Activated CD4-positive, CD25-positive, alpha-beta regulatory T cell (primary cell): ENCODE measurements at places on chromosomes 7 and 10.
A peak's percentile ranks its signal among the peaks of the same experiment; 100 is the strongest.

DNA sequence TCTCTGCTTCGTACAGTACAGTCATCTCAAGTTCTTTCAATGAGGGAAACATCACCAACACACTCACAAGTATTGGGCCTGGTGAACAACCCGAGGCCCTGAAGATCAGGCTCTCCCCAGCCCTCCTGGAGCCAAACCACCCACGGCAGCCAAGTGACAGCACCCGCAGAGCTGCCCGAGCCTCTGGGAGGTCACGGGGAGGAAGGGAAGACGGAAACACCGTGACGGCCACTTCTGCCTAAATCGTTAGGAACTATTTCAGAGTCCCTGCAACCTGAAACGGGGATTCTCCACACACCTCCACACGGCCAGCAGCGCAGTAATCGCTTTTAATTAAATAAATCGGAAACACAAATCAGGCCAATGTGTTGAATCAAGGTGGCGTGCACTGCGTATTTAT is 222.6 kb downstream of the MAD1L1 start:
- no peak for DNase-seq

- no peak for DNase-seq
These were observed 455.6 kb upstream of the COBL start for GRCh38 chr7:51772190-51772589.

DNA sequence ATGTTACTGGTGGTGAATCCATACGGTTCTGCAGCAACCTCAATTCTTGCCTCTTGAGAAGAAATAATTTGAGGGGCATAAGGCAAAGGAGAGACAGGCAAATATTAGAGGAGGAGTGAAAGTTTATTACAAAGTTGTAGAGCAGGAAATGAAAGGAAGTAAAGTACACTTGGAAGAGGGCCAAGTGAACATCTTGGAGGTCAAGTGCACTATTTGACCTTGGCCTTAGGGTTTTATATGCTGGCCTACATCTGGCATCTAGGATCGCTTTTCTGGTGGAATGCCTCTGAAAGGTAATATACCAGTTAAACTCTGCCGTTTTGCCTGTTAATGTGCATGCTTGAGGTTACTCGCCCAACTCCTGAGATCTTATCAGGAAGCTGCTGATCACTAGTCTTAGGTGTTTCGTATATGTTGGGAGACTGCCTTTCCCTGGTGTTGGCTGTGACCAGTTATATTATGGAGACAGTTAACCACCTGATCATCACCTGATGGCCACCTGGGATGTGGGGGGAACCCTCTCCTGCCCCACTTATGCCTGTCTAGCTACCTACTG is 66.1 kb upstream of the CYP2C18 start:
- DNase-seq: no peak

DNA sequence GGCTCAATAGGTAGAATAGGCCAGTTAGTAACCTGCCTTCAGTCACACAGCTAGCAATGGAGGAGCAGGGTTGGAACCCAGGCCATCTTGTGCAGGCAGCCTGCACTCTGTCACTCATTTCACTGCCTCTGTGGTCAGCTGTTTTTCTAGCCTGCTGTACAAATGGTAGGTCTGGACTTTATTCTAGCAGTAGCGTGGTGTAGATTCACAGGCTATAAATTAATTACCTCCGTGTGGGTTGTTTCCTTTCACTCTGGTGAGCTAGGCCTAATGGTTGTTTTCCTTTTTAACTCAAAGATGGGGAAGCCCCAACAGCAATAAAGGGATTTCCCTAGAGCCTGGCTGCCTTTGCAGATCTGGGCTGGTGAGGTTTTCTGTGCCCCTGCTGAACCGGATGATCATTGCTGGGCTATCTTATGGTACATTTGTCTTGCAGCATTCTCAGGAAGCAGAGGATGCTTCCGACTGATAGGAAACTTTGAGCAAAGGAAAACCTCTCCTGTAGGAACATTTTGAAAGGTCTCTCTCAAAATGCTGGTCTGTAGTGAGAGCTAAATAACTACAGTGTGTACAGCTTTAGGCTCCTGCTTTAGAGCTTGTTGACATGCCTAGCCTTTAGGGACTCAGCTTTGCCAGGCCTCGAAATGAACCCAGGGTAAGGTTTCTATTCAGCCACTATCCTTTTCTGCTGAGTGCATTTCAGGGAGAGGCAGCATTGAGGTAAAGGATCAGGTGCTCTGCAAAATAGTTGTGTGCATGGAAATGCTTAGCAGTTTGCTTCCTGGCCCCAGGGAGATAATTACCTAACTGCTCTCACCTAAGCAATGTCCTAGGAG is 157.4 kb downstream of the ST7 start:
- DNase-seq: no peak

GRCh38 chr7:121510858-121511482 is 114.9 kb upstream of the FAM3C start:
- DNase-seq: no peak

DNA sequence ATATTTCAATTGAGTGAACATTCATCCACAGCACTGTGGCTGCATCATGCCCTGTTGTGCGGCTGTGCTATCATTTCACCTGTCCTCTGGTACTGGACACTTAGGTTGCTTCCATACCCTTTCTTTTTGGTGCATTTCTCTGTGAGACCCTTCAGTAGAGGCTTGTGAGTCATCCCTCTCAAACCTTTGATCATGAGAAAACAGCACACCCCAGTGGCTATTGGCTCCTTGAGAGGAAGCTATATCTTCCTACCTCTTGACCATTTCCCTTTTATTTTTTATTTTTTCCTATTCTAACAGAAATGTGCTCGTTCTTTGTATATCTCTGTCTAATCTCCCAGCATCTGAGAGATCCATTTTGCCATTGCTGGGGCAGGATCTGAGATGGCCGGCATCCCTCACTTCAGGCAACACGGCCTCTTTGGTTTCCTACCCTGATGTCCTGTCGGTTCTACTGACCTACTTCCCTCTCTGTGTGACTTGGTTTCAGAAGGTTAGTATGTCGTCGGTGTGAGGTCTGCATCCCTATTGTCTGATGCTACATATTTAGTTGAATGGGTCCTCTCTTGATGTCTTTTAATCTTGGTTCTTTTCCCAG is 23.8 kb upstream of the PIK3AP1 start:
- no peak for DNase-seq

DNA sequence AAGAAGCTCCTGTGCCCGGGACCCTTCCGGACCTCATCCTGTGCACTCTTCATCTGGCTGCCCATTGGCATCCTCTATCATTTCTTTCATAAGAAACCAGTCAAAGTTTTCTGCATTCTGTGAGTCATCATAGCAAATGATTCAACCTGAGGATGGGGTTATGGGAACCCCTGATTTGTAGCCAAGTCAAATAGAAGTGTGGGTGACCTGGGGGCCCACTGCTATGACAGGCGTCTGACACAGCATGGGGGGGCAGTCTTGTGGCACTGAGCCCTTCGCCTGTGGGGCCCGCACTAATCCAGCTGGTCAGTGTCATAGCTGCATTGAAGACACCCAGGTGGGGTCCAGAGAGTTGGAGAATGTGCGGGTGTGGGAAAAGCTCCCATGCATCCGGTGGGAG is 230.4 kb downstream of the USP6NL start:
- no peak for DNase-seq

GRCh38 chr7:43791665-43792064 is 33.2 kb downstream of the BLVRA start:
- no peak for DNase-seq

- DNase-seq: no peak
These were observed 16.2 kb upstream of the PAX2 start for GRCh38 chr10:100728928-100729861.

- no peak for DNase-seq
These were observed 16.7 kb downstream of the MMRN2 start for GRCh38 chr10:86940677-86941076.

DNA sequence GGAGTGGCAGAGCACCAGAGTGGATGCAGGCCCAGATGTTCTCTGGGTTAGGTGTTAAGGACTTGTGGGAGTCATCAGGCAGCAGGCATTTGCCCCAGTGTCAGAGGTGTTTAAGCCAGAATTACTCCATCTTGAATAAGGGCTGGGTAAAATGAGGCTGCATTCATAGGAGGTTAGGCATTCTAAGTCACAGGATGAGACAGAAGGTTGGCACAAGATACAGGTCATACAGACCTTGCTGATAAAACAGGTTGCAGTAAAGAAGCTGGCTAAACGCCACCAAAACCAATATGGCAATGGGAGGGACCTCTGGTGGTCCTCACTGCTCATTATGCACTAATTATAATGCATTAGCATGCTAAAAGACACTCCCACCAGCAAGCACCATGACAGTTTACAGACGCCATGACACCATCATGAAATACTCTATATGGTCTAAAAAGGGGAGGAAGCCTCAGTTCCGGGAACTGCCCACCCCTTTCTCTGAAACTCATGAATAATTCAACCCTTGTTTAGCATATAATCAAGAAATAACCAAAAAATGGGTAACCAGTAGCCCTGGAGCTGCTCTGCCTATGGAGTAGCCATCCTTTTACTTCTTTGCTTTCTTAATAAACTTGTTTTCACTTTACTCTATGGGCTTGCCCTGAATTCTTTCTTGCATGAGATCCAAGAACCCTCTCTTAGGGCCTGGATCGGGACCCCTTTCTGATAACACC is 882 bp upstream of the LRRC61 start:
- DNase-seq: peak; percentile 60

- no peak for DNase-seq
These were observed 56.4 kb downstream of the CYCS start for GRCh38 chr7:25068502-25069213.

DNA sequence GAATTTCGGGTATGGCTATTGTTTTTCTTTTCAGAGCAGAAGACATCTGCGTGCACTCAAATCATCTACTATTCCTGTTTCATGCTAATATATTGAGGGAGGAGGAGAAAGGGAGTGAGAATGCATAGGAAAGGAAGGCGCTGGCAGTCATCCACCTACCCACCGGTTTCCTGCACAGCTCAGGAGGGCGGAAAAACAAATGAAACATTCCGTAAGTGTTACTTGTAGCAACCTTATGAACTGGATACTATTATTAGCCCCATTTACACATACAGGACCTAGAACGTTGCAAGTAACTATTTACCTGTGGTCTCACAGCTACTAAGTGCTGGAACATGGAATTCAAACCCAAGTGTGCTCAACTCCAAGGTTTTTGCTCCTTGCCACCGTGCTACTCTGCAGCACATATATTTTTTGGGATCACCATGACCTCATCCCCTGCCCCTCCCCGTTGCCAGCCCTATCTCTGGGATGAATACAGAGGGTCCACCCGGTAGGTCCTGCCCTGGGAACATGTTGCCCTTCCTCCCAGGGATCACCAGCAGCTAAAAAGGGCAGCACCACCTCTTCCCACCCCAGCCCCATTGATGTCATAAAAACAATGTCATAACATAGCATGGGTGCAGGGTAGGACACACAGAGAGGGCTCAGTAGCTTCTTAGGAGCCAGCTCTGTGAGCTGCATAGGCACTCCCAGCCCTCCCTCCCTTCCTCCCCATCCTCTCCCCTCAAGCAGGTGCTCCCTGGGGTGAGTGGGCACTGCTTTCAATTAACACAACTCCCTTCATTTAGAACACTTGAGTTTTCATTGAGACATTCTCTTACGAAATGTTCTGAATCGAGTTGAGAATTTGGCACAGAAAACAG is 16.9 kb downstream of the GFRA1 start:
- no peak for DNase-seq

DNA sequence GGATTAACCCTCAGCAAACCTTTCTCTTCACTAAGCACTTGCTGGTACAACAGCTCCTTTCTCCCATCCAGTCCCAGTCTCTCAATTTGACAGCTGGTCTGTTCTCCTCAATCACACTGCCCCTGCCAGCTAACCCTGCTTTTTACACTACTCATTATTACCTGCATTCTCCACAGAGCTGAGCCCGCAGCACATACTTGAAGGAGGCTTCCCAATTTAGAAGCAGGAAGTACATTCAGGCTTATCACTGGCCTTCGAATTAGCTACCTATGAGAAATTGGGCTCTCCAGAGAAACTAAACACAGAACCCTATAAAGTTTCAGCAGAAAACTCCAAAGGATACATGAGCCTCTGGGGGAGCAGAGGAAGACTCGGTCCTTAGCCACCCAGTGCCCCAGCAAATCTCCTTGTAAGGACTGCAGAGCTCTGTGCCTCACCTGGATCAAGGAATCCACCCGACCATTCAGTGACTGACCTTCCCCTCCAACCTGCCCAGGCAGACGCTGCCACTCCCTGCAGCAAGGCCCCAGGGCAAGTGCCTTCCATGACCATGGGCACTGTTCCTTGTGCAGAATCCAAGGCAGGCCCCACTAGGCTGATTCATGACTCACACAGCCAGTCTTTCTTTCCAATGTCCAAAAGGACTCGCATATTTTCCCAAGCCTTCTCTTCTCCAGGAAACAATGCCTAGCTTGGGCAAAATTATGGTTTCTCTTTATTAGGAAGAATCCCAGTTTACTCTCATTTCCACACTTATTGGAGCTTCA is 68.0 kb downstream of the VOPP1 start:
- no peak for DNase-seq

DNA sequence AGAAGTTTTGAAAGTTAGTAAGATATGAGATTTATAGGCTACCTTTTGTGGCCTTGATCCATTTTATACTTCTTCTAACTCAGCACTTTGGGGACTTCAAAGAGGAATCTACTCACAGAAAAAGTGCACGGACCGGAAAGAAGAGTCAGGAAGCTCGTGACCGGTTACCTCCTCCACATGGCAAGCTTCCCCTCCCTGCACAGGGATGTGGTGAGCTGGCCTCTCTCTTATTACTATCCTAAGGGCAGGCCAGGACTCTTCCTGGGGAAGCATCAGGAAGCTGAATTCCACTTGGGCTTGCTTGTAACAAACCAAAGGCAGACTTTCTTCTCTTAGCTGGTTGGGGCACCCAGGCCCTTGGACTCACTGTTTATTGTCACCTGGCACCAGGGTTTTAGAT is 170.8 kb upstream of the GLI3 start:
- DNase-seq: no peak

- DNase-seq: no peak
These were observed at the start of gene ARHGAP22 for GRCh38 chr10:48604991-48605508. TSS of gene ARHGAP22 (minus strand) at chr10:48605073. CDS start at chr10:48604796, 277 bp downstream.

DNA sequence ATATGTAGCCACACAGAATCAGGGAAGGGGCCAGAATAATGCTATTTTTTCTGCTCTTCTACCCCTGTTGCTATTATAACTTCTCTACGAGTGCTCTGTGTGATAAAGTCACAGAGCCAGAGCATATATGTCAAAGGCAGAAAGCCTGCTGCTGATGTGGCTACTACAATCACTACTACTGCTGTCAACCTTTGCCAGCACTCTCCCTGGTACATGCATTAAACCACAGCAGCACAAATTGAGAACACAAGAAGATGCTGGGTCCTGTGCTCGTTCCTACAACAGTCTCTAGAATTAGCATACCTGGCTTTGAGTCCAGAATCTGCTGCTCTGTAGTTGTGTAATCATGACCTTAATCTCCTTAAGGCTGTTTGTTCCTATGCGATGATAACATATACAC is 108.6 kb downstream of the SEMA3A start:
- no peak for DNase-seq

DNA sequence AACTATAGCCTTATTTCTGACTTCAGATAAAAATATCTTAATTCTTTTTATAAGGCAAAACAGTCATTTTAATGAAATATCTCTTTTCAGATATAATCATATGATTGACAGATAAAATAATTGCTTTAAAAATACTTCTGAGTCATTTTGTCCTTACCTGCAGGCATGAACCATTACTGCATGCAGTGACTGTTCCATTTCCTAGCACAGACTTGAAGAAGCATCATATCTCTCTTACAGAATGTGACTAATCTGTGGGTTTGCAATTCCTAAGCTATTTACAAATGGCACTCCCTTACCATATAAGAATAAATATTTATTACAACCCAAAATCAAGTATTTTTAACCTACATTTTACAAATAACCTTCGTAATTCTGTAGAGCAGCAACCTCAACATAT is 120.7 kb downstream of the SRPK2 start:
- no peak for DNase-seq
